ENCODE measurements at places on chromosomes 1 and 21. TPM values are rescaled to one million over a fixed set of nuclear protein-coding genes. Genes with fewer than 3 reads are reported as not detected.

DNA sequence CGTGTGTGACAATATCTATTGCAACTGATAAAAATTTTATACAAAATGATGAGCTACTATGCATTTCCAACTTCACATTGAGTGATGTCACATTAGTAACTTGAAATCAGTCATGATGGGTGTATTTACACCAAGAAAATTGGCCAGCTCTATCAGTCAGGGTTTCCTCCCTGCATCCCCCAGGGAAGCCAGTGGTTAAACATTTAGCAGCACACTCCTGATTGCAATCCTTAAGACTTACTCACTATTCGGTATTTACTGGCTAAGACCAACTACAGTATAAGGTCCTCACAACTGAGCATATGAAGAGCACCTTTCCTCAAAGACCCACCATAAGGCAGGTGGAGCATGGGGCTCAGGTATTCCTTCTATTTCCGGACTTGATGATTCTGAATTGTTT lies 41.3 kb upstream of the PTGFRN start:
- H3K4me3 ChIP-seq: no peak overlapping the region
- no peaks in the 10 kb centered on the region for H3K4me1 ChIP-seq
- no peak for DNase-seq
- no peaks in the 10 kb centered on the region for H3K36me3 ChIP-seq
- no peak overlapping the region for H3K27ac ChIP-seq
- H3K27me3 ChIP-seq: no peaks in the 10 kb centered on the region

DNA sequence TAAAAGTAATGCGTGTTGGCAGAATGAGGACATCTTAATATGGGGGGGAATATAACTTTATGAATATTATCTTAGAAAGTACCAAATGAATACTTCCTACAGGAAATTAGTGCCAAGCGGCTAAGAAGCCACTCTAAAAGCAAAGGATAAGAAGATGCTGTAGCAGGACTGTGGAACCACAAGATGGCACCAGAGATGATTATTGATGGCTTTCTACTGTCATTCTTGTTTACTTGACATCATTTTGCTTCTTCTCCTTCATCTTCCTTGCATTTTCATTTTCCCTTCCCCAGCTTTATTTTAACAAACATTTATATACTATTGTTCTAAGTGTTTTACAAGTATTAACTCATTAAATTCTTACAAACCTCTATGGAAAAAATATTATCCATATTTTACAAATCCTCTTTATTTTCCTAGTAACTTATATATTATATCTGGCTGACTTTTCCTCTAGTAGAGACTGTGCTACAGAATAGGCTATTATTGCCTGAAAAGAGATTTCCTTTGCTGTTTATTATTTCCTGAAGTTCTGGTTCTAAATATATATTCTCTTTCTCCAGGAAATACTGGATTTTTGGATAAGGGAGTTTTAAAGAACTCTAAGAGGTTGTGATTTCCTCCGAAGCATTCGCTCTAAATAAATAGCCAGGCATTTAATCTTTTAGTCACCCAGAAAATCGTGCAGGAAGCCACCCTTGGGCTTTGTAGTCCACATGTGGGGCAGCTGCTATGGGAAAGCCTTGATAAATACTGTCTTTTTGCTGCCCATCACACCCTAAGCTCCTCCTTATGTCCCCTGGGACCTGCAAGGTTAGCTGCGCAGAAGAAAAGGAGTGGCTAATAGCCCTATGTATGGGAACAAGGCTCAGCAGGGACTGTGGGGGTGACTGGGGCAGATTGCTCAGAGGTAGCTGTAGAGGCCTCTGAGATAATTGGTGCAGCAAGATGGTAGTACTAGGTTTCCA lies 69.8 kb downstream of the TPR start:
- no peak overlapping the region for H3K27ac ChIP-seq
- H3K27me3 ChIP-seq: no peaks in the 10 kb centered on the region
- H3K4me3 ChIP-seq: no peak overlapping the region
- peak; percentile 14 for DNase-seq

GRCh38 chr1:195697130-195697529 lies 911.1 kb downstream of the KCNT2 start:
- H3K4me3 ChIP-seq: no peak overlapping the region
- no peak for DNase-seq
- no peaks in the 10 kb centered on the region for H3K36me3 ChIP-seq
- no peak overlapping the region for H3K27ac ChIP-seq

DNA sequence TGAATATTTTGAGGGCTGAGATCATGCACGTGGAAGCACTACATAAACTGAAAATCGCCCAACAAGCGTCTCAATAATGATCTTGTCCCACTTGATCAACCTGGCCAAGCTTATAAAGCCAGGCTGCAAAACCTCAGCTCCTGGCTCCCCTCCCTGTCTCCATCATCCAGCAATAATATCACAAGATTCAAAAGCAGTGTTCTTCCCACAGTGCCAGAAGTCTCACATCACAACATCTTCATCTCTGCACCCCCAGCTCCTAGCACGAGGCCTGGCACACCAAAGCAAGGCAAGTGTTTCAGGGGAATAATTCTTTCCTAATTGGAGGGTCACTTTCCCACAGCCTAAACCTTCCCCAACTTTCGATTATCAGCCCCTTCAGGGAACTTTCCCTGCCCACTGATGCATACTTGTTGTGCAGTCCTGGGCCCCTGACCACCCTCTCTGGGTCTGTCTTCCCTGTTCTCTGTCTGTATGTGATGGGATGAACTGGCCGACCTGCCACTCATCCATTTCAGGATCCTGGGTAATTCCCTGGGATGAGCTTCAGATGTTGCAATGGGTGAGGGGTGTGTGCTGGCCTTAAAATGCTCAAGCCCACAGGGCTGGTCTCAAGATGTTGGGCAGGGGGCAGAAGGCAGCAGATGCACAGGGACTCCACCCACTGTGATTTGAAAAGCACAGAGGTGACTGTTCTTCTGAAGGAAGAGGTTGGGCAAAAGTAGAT lies 129.0 kb downstream of the DMRTB1 start:
- H3K27ac ChIP-seq: no peak overlapping the region
- H3K27me3 ChIP-seq: no peaks in the 10 kb centered on the region
- H3K4me1 ChIP-seq: no peaks in the 10 kb centered on the region
- DNase-seq: no peak
- no peak overlapping the region for H3K4me3 ChIP-seq

GRCh38 chr1:115501476-115501875 lies 140.3 kb upstream of the VANGL1 start:
- no peaks in the 10 kb centered on the region for H3K27me3 ChIP-seq
- H3K4me1 ChIP-seq: no peaks in the 10 kb centered on the region
- no peaks in the 10 kb centered on the region for H3K36me3 ChIP-seq
- no peak overlapping the region for H3K27ac ChIP-seq
- H3K4me3 ChIP-seq: no peak overlapping the region
- DNase-seq: no peak

- H3K4me1 ChIP-seq: peaks cover 42% of the 10 kb centered on the region
- DNase-seq: peak; percentile 74
- peak overlapping the region; percentile 91 for H3K27ac ChIP-seq
- H3K4me3 ChIP-seq: no peak overlapping the region
Measured at GRCh38 chr1:199399996-199400724, 627.4 kb upstream of the NR5A2 start.

- H3K36me3 ChIP-seq: no peaks in the 10 kb centered on the region
- no peak overlapping the region for H3K4me3 ChIP-seq
- DNase-seq: no peak
- no peak overlapping the region for H3K27ac ChIP-seq
- H3K4me1 ChIP-seq: peaks cover 7% of the 10 kb centered on the region
Measured at GRCh38 chr1:32709075-32709474, 6.5 kb upstream of the SYNC start.

GRCh38 chr21:32322676-32323075 lies 24.0 kb downstream of the MRAP start:
- H3K4me3 ChIP-seq: no peak overlapping the region
- H3K27me3 ChIP-seq: no peaks in the 10 kb centered on the region
- no peak for DNase-seq

GRCh38 chr1:13730291-13730690 lies 30.3 kb downstream of the PRDM2 start:
- H3K4me1 ChIP-seq: peaks cover 94% of the 10 kb centered on the region
- peak overlapping the region; percentile 98 for H3K27ac ChIP-seq
- H3K27me3 ChIP-seq: no peaks in the 10 kb centered on the region
- peak overlapping the region; percentile 12 for H3K4me3 ChIP-seq

GRCh38 chr1:202710070-202711045 lies at the start of gene SYT2:
TSS of gene SYT2 (minus strand) at chr1:202710454. CDS start at chr1:202605772, 104,682 bp downstream.
- peaks cover 64% of the 10 kb centered on the region for H3K27me3 ChIP-seq
- no peak within 1 kb of the TSS for H3K4me3 ChIP-seq
- no peaks in the 10 kb centered on the region for H3K36me3 ChIP-seq
- H3K27ac ChIP-seq: no peak within 1 kb of the TSS
- H3K4me1 ChIP-seq: peaks cover 9% of the 10 kb centered on the region

DNA sequence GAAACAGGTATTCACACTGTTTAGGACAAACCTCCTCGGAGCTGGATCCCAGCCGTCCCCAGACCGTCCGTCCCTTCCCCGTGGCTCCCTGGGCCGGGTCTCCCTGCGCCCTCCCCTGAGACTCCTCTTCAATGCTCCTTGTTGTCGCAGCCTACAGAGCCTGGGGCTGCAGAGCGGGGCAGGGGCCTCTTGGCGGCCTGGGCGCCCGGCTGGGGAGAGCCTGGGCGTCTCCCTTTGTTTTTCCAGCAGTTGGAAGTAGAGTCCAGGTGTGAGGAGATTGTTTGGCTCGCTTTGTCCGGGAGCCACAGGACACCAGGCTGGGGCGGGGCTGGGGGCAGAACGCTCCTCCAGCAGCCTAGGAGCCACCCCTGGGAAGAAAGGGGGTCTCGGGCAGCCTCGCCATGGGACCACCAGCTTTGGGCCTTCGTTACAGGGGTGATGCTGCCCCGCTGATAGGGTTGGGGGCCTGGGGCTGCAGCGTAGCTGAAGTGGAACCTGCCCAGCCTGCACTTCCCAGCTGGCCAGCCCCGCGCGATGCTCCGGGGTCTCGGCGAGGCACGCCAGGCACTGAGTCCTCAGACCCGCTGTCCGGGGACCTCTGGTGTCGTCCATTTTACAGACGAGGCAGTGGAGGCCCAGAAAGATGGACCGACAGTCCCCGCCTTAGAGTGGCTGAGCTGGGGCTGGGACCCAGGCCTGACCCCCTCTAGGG lies 66.9 kb downstream of the PRDM16 start:
- no peaks in the 10 kb centered on the region for H3K36me3 ChIP-seq
- DNase-seq: no peak
- no peak overlapping the region for H3K4me3 ChIP-seq
- H3K4me1 ChIP-seq: no peaks in the 10 kb centered on the region
- no peaks in the 10 kb centered on the region for H3K27me3 ChIP-seq

GRCh38 chr1:179365342-179366092 lies at the start of gene AXDND1:
TSS of gene AXDND1 (plus strand) at chr1:179365971. CDS start at chr1:179366510, 539 bp downstream.
- no peaks in the 10 kb centered on the region for H3K27me3 ChIP-seq
- H3K27ac ChIP-seq: peak within 1 kb of the TSS; percentile 100
- H3K4me1 ChIP-seq: peaks cover 4% of the 10 kb centered on the region
- peak within 1 kb of the TSS; percentile 74 for H3K4me3 ChIP-seq
- H3K36me3 ChIP-seq: no peaks in the 10 kb centered on the region
- peak; percentile 97 for DNase-seq

DNA sequence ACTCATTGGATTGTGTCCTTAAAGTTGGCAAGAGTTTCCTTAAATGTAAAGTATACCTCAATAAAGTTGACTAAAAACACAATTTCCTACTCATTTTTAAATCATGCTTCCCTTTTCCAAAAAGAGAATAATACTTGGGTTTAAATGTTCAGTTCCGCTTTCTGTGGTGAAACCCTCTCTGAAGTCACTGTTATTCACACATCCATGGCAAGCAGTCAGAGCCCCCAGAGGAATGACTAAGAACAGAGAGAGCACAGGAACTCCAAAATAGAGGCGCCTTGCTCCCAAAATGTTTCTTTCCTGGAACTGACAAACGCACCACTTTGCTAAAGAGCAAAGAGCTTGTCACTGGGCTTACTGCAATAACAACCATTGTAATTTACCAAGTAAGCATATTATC lies 142.5 kb downstream of the TIAM1 start:
- H3K27me3 ChIP-seq: no peaks in the 10 kb centered on the region
- no peaks in the 10 kb centered on the region for H3K36me3 ChIP-seq
- DNase-seq: peak; percentile 8
- peaks cover 5% of the 10 kb centered on the region for H3K4me1 ChIP-seq

DNA sequence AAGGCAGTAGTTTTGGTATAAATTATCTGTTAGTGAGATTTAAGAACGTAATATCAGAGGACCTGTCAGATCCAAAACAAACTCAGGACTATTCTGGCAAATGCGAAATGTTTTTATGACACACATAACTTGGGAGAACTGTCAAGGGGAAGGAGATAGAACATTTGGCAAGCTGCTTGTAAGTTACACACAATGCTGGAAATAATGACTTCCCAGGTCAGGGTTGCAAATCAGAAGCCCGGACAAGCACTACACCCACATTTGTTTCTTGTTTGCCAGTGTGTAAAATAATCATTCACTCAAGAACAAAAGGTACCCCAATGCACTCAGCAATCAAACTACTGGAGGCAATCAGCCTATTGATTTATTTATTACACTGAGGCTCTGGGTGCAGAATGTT lies 354.7 kb downstream of the KCNH1 start:
- DNase-seq: no peak
- H3K27me3 ChIP-seq: no peaks in the 10 kb centered on the region
- no peaks in the 10 kb centered on the region for H3K36me3 ChIP-seq
- no peak overlapping the region for H3K27ac ChIP-seq
- no peak overlapping the region for H3K4me3 ChIP-seq
- no peaks in the 10 kb centered on the region for H3K4me1 ChIP-seq

- H3K4me3 ChIP-seq: no peak overlapping the region
- H3K36me3 ChIP-seq: no peaks in the 10 kb centered on the region
- no peaks in the 10 kb centered on the region for H3K27me3 ChIP-seq
- H3K4me1 ChIP-seq: no peaks in the 10 kb centered on the region
Measured at GRCh38 chr1:67441739-67442281, 11.6 kb upstream of the SERBP1 start.

GRCh38 chr1:94616506-94616905 lies 74.9 kb upstream of the F3 start:
- H3K27me3 ChIP-seq: no peaks in the 10 kb centered on the region
- H3K4me1 ChIP-seq: no peaks in the 10 kb centered on the region
- no peak overlapping the region for H3K4me3 ChIP-seq
- no peak overlapping the region for H3K27ac ChIP-seq
- H3K36me3 ChIP-seq: no peaks in the 10 kb centered on the region

GRCh38 chr1:6028042-6028850 lies 17.4 kb upstream of the KCNAB2 start:
- no peaks in the 10 kb centered on the region for H3K36me3 ChIP-seq
- peak overlapping the region; percentile 63 for H3K4me3 ChIP-seq
- peak; percentile 86 for DNase-seq
- H3K27ac ChIP-seq: peak overlapping the region; percentile 96

TACSTD2 gene
- polyA plus RNA-seq: 0.06 TPM

DAB1 gene
- not detected for polyA plus RNA-seq

ANGPTL1 gene
- not detected for polyA plus RNA-seq

ATP1A4 gene
- 0.12 TPM for polyA plus RNA-seq

BSND gene
- polyA plus RNA-seq: not detected

IKBKE gene
- 36.1 TPM for polyA plus RNA-seq

NEGR1 gene
- polyA plus RNA-seq: 0.01 TPM

HSF2BP gene
- polyA plus RNA-seq: 0.49 TPM

FLG2 gene
- polyA plus RNA-seq: not detected

GMEB1 gene
- 10.8 TPM for polyA plus RNA-seq

All from B cell (primary cell).